Mammary epithelial cell (primary cell): ENCODE measurements at places on chromosomes 7 and 10. TPM values are rescaled to one million over a fixed set of nuclear protein-coding genes. Genes with fewer than 3 reads are reported as not detected.

SPACDR gene
- polyA plus RNA-seq = 0.33 TPM

GHRHR gene
- not detected for polyA plus RNA-seq

PPP3CB gene
- 11.2 TPM for polyA plus RNA-seq

CYP26C1 gene
- 0.02 TPM for polyA plus RNA-seq

TMEM178B gene
- polyA plus RNA-seq = 0.01 TPM

MYH16 gene
- 3.7 TPM for polyA plus RNA-seq

SMKR1 gene
- 0.86 TPM for polyA plus RNA-seq

FRMD4A gene
- 27.6 TPM for polyA plus RNA-seq

FAM241B gene
- polyA plus RNA-seq = 10.1 TPM

CFAP46 gene
- not detected for polyA plus RNA-seq

RELN gene
- 0.05 TPM for polyA plus RNA-seq
